ENCODE measurements at places on chromosomes 7 and 10. TPM values are rescaled to one million over a fixed set of nuclear protein-coding genes. Genes with fewer than 3 reads are reported as not detected.

ANKRD30A gene
- not detected for total RNA-seq

CUBN gene
- 0.41 TPM for total RNA-seq

FAM180A gene
- not detected for total RNA-seq

TRA2A gene
- total RNA-seq, result 127 TPM

ZSWIM8 gene
- total RNA-seq, result 113 TPM

NANOS1 gene
- 0.30 TPM for total RNA-seq

CLRN3 gene
- not detected for total RNA-seq

FOXK1 gene
- total RNA-seq, result 32.3 TPM

GRCh38 chr7:95861041-95861440, 88.7 kb downstream of the DYNC1I1 start:
- H3K36me3 ChIP-seq, result no peaks in the 10 kb centered on the region
- peaks cover 7% of the 10 kb centered on the region for H3K27me3 ChIP-seq
- H3K4me1 ChIP-seq, result no peaks in the 10 kb centered on the region
- ATAC-seq, result no peak
- H3K27ac ChIP-seq, result no peak overlapping the region

DNA sequence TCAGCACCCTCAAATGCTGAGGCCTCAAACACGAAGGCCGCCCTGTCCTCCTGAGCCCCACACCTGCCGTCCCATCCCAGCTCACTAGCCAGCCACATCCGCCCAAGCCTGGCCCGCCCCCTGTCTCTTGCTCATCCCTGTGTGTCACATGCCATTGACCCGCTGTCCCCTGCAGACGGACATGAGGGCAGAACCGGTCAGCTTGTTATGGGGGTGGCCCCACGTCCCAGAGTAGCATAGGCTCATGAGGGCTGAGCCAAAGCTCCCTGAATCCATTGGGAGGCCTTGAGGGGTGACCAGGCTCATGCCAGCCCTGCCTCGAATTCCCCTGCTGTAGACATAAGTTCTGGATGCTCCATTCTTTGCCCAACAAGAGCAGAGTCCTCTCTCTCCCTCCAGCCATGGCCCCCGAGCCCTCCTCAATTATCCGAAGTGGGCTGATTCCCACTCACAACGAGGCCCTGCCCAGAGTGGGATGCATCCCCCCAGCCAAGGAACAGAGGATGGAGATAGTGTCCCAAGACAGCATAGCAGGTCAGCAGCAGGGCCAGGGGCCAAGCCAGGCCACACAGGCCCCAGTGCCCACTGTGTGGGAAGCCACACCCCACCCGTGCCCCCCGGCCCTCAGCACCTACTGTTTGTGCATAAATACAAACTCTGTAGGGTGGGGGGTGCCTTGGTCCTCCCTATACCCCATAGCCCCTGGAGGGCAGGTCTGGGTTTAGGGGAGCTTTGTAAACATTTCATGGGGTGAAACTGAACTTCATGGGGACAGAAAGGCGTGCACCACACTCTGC, 42.1 kb downstream of the EBF3 start:
- no peak overlapping the region for H3K27ac ChIP-seq
- H3K4me1 ChIP-seq, result no peaks in the 10 kb centered on the region
- no peak for ATAC-seq
- no peaks in the 10 kb centered on the region for H3K36me3 ChIP-seq
- H3K27me3 ChIP-seq, result no peaks in the 10 kb centered on the region
- H3K4me3 ChIP-seq, result no peak overlapping the region

GRCh38 chr10:113954409-113954808, 89.3 kb upstream of the ADRB1 start:
- no peaks in the 10 kb centered on the region for H3K36me3 ChIP-seq
- H3K27me3 ChIP-seq, result peaks cover 5% of the 10 kb centered on the region
- no peak overlapping the region for H3K4me3 ChIP-seq
- H3K27ac ChIP-seq, result no peak overlapping the region

DNA sequence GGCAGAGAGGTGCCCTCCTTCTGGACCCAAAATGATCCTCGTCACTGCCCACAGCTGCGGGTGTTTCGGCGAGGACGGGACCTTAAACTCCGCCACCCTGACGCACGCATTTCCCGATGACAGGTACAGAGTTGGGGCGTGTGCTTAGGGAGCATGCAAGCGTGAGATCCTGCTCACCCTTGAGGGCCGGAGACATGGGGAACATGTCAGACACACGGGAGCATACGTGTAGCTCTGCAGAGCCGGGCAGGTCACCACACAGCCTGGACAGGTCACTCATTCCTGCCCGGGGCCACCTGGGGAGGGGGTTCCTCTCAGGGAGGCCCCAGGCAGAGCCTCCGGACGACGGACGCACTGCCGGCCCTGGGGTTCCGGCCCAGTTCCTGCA, 57.6 kb upstream of the PDGFA start:
- no peak overlapping the region for H3K27ac ChIP-seq
- no peak for ATAC-seq

DNA sequence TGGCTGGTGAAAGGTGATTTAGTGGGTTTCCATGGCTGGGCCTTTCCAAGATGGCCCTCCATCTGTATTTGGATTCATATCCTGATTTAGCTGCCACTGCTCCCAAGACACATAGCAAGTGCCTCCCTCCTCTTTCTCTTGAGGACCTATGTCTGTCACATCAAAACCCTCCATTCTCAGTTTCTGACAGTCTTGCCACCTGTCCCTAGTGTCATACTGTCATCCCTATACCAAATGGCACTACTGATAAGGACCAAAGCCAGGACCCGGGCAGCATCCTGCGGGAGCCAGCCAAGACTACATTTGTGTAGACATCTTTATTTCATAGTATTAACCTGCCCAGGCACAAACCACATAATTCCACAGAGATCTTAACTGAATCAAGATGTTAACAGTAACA, 34.8 kb downstream of the PNLIPRP2 start:
- H3K4me1 ChIP-seq, result no peaks in the 10 kb centered on the region
- H3K27ac ChIP-seq, result no peak overlapping the region
- no peaks in the 10 kb centered on the region for H3K36me3 ChIP-seq
- H3K27me3 ChIP-seq, result peaks cover 28% of the 10 kb centered on the region
- H3K4me3 ChIP-seq, result no peak overlapping the region

- H3K27me3 ChIP-seq, result no peaks in the 10 kb centered on the region
- no peaks in the 10 kb centered on the region for H3K4me1 ChIP-seq
- ATAC-seq, result no peak
- no peak overlapping the region for H3K4me3 ChIP-seq
- H3K27ac ChIP-seq, result no peak overlapping the region
- no peaks in the 10 kb centered on the region for H3K36me3 ChIP-seq
Observed at GRCh38 chr7:68958571-68958970, 639.7 kb upstream of the AUTS2 start.

DNA sequence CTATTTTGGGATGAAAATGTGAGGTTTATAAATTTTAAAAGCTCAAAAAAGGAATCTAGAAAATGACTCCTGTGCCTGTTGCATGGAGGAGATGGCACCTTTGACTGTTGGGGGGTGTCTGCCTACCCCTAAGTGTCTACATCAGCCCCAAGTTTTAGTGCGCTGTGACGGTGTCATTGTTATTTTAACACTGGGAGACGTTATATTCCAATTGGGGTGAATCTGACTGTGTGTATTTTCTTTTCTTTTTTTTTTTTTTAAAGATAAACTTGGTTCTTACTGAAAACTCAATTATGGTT, 517 bp downstream of the SRGN start:
- peak overlapping the region; percentile 99 for H3K27ac ChIP-seq
- peaks cover 73% of the 10 kb centered on the region for H3K36me3 ChIP-seq
- no peak for ATAC-seq
- peaks cover 33% of the 10 kb centered on the region for H3K4me1 ChIP-seq
- H3K4me3 ChIP-seq, result peak overlapping the region; percentile 82

DNA sequence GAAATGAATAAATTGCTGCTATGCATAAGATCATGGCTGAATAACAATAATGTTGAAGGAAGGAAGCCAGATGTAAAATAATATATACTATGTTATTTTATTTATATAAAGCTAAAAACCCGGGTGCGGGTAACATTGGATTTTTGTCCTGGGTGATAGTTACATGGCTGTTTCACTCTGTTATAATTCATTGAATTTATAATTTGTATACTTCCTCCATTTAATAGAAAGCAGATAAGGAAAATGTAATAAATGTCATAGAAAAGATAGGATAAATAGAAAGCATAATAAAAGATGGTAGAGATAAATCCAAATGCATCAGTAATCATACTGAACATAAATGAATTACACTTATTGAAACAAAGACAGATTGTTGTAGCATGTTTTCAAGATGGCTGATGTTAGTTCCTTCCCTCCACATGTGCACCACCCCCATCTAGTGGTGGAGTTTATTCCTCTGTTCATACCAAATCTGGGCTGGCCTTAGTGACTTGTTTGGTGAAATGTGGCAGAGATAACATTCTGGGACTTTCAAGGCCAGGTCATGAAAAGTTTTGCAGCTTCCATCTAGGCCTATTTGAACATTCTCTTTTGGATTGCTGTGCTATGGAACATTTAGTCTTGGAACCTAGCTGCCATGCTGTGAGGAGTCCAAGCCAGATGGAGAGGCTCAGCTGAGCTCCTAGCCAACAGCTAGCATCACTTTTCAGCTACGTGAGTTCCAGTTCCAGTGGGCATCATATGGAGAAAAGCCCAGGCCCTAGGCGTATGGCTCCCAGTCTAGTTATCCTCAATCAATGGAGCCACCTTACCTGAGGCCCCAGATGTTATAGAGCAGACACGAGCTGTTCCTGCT, 46.9 kb downstream of the AHCYL2 start:
- H3K4me1 ChIP-seq, result peaks cover 4% of the 10 kb centered on the region
- H3K36me3 ChIP-seq, result no peaks in the 10 kb centered on the region
- ATAC-seq, result peak; percentile 90
- H3K4me3 ChIP-seq, result peak overlapping the region; percentile 45

DNA sequence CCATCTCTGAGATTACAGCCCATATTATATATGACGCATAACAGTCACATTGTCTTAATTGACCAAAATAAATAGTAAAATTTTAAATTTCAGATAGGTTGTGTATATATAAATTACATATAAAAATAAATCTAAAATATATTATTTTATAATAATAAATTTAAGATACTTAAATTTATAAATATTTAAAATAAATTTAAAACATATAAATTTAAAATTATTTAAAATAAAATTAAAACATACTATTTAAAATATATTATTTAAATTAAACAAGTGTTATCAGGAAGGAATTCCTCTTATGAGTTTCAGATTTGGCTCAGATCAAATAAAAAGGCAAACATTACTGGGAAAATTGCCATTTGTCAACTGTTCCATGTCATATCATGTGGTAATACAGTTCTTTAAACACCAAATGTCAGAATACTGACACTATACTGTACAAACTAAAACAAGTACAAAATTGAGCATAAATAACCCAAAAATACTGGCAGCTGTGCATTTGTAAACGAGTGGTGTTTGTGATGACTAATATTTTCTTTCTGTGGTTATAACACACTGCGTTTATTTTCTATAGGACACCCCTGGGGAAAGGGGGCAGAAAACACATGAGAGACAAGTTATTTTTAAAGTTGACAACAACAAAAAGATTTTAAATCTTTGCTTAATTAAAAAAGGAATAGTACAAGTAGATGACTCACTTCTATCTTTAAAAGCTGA, 71.3 kb upstream of the DGKB start:
- ATAC-seq, result no peak
- no peaks in the 10 kb centered on the region for H3K4me1 ChIP-seq
- H3K4me3 ChIP-seq, result no peak overlapping the region
- H3K27me3 ChIP-seq, result no peaks in the 10 kb centered on the region
- no peak overlapping the region for H3K27ac ChIP-seq

GRCh38 chr10:123587110-123587509, 79.0 kb upstream of the GPR26 start:
- peaks cover 32% of the 10 kb centered on the region for H3K27me3 ChIP-seq
- no peak for ATAC-seq
- H3K4me1 ChIP-seq, result no peaks in the 10 kb centered on the region
- H3K36me3 ChIP-seq, result no peaks in the 10 kb centered on the region

DNA sequence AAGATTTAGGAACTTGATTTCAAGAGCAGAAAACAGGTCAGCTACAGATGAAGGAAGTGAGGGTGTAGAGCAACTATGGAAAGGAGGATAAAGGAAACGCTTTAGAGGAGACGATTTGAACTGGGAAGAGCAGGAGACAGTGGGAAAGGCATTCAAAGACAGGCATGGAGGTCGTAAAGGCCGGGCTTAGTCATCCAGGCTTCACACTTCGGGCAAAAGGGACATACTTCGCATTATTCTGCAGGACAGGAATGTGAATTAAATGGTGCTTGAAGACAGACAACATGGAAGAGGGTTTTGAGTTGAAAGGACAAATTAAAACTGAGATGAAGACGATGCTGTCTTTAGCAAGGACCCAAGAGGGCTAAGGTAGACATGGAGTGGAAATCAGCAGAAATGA, 8.1 kb downstream of the FAM171A1 start:
- no peak overlapping the region for H3K27ac ChIP-seq
- no peaks in the 10 kb centered on the region for H3K27me3 ChIP-seq
- no peaks in the 10 kb centered on the region for H3K36me3 ChIP-seq
- H3K4me1 ChIP-seq, result peaks cover 5% of the 10 kb centered on the region
- H3K4me3 ChIP-seq, result no peak overlapping the region
- no peak for ATAC-seq

DNA sequence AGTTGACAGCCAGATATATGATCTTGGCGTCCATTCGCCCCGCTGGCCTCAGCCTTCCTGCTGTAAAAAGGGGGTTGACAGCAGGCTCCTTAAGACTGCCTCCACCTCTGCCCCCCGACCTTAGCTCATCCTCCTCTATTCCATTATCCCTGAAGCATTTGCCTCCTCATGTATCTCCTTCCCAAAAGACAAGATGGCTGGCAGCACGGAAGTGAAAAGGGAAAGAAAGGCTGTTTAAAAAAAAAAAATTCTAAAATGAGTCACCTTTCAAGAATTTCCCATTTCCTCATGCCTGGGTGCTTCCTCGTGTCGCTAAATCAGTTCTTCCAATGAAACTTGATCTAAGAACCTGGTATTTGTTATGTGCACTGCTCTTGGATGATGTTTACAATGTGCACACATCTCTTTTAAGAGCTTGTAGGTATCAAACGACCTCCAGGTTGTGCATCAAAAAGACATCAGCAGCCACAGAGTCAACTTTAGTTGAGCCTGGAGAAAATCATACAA, 1.7 kb downstream of the SCRN1 start:
- peaks cover 14% of the 10 kb centered on the region for H3K36me3 ChIP-seq
- peaks cover 40% of the 10 kb centered on the region for H3K27me3 ChIP-seq
- H3K4me1 ChIP-seq, result peaks cover 5% of the 10 kb centered on the region
- no peak for ATAC-seq
- H3K27ac ChIP-seq, result peak overlapping the region; percentile 60

- H3K27ac ChIP-seq, result peak overlapping the region; percentile 100
- H3K36me3 ChIP-seq, result peaks cover 21% of the 10 kb centered on the region
- H3K4me1 ChIP-seq, result peaks cover 47% of the 10 kb centered on the region
- ATAC-seq, result no peak
Observed at GRCh38 chr7:106344211-106344610, 59.4 kb upstream of the NAMPT start.

- no peak overlapping the region for H3K4me3 ChIP-seq
- H3K36me3 ChIP-seq, result no peaks in the 10 kb centered on the region
- no peak for ATAC-seq
- peaks cover 14% of the 10 kb centered on the region for H3K4me1 ChIP-seq
- H3K27me3 ChIP-seq, result no peaks in the 10 kb centered on the region
Observed at GRCh38 chr10:79542626-79543025, 17.6 kb downstream of the SFTPA2 start.

- no peak for ATAC-seq
- peaks cover 41% of the 10 kb centered on the region for H3K36me3 ChIP-seq
- no peak overlapping the region for H3K27ac ChIP-seq
- no peaks in the 10 kb centered on the region for H3K27me3 ChIP-seq
- H3K4me3 ChIP-seq, result no peak overlapping the region
- H3K4me1 ChIP-seq, result peaks cover 3% of the 10 kb centered on the region
Observed at GRCh38 chr7:38825721-38826440, 83.1 kb downstream of the VPS41 start.

- no peak overlapping the region for H3K27ac ChIP-seq
- no peaks in the 10 kb centered on the region for H3K27me3 ChIP-seq
- H3K36me3 ChIP-seq, result peaks cover 86% of the 10 kb centered on the region
- no peaks in the 10 kb centered on the region for H3K4me1 ChIP-seq
Observed at GRCh38 chr7:138575897-138576428, 115.9 kb downstream of the TRIM24 start.

All from activated T-helper 17 cell treated with anti-CD3 and anti-CD28 coated beads, Interleukin-2, amount 50 U/mL, for 72 hours (primary cell).